ENCODE measurements at places on chromosomes 2 and 18. TPM values are rescaled to one million over a fixed set of nuclear protein-coding genes. Genes with fewer than 3 reads are reported as not detected.

STPG4 gene
- not detected for total RNA-seq

MC4R gene
- total RNA-seq, result not detected

AQP4 gene
- total RNA-seq, result not detected

TMEM163 gene
- total RNA-seq, result not detected

GALNT14 gene
- 4.0 TPM for total RNA-seq

DNA sequence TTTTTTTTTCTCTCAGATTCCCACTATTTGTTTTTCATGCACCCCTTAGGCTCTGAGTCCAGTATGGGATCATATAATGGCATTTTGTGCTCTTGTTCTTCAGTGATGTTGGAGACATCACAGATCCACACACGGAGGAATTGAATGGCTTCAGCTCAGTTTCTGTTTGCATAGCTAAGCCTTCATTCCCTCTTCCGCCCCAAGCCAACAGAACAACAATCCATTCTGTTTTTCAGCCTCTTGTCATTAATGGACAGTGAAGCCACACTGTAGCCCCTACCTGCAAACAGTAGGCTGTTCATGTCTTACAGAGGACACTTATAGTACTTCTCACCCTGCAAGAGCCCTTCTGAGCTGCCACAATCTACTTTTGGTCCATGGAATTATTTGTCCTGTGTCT lies 64.0 kb upstream of the ZSWIM2 start:
- no peak for DNase-seq
- no peak overlapping the region for H3K4me3 ChIP-seq
- H3K27me3 ChIP-seq, result no peaks in the 10 kb centered on the region
- no peak overlapping the region for H3K27ac ChIP-seq
- no peaks in the 10 kb centered on the region for H3K36me3 ChIP-seq

- no peak overlapping the region for H3K27ac ChIP-seq
- no peaks in the 10 kb centered on the region for H3K36me3 ChIP-seq
- no peak overlapping the region for H3K4me3 ChIP-seq
- H3K27me3 ChIP-seq, result no peaks in the 10 kb centered on the region
These were observed 53.1 kb upstream of the ZEB2 start for GRCh38 chr2:144572977-144573376.

DNA sequence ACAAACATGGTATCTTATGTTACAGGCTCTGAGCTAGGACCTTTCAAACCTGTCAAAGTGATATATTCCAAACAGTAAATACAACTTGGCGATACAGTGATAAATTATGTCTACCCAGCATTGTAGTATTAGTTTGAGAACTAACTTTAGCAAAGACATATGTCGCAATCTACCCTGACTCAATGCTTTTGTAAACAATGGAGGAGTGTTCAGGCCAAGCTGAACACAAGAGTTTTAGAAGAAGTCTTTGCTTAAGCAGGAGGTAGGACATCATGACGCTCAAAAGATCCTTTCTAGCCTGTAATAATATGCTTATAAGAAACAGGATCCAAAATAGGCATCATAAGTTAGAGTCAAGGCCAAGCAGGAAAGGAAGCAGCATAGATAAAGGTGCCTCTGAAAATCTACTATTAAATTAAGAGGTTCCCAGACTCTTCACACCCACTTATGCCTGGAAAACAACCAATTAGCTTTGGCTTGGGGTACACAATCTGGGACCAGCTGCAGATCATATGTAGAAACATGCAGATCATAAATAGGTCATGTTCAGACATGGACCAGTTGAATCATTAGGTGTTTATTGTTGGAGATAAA lies 132.5 kb downstream of the CSRNP3 start:
- H3K4me1 ChIP-seq, result no peaks in the 10 kb centered on the region
- H3K4me3 ChIP-seq, result no peak overlapping the region
- no peaks in the 10 kb centered on the region for H3K36me3 ChIP-seq
- H3K27ac ChIP-seq, result no peak overlapping the region
- no peaks in the 10 kb centered on the region for H3K27me3 ChIP-seq

GRCh38 chr2:228917220-228917619 lies 353.9 kb downstream of the PID1 start:
- no peak overlapping the region for H3K4me3 ChIP-seq
- no peaks in the 10 kb centered on the region for H3K27me3 ChIP-seq
- no peaks in the 10 kb centered on the region for H3K4me1 ChIP-seq

DNA sequence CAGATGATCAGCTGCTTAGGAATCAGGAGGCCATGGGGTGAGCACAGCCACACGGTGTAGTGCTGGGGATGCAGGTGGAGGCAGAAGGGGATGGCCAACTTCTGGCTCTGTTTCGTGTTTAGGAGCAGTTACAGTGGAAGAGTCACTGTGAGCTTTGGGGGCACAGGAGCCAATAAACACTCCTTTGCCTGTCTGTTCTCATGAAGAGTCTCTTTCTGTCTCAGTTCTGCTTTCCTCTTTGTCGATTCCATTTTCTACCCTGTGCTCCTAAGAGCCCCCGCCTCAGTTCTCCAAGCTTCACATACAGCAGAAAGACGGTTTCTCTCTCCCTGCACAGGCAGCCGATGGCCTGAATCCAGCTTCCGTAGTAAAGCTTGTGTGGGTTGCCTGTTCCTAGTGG lies 21.0 kb upstream of the RRM2 start:
- no peak overlapping the region for H3K27ac ChIP-seq
- H3K27me3 ChIP-seq, result no peaks in the 10 kb centered on the region
- no peaks in the 10 kb centered on the region for H3K36me3 ChIP-seq
- no peak overlapping the region for H3K4me3 ChIP-seq
- no peaks in the 10 kb centered on the region for H3K4me1 ChIP-seq
- DNase-seq, result no peak

DNA sequence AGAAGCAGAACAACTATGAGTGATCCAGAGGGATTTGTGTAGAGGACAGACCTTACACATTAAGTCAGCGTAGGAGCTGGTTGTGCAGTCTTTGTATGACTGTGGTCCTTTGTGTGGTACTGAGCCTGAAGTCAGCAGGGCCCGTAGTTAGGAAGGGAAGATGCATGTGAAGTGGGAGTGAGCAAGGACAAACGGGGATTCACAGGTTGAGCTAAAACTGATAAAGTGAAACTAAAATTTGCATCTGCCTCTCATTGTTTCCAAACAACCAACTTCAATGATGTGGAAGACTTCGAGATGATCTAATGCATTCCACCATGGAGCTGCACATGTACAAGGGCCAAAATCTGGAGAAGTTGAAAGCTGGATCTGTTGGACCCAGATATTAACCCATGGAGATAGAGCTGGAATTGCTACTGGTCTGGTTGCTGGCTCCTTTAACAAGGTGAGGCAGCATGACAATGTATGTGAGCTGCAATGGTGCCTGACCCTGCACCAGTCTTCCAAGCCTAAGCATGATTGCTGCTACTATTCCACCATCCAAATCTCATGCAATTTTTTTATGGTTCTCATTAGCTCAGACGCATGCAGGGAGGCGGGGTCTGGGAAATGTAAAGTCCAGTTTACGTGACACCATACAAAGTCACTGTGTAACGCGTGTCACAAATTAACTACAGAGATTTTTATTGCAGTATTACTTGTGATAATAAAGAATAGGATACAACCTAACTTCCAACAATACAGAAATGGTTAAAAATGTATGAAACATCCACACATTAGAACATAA lies 12.1 kb upstream of the CYBRD1 start:
- no peak overlapping the region for H3K4me3 ChIP-seq
- no peak overlapping the region for H3K27ac ChIP-seq
- no peak for DNase-seq
- no peaks in the 10 kb centered on the region for H3K27me3 ChIP-seq
- H3K36me3 ChIP-seq, result no peaks in the 10 kb centered on the region

GRCh38 chr2:137173463-137173862 lies 408.1 kb downstream of the THSD7B start:
- no peaks in the 10 kb centered on the region for H3K36me3 ChIP-seq
- no peaks in the 10 kb centered on the region for H3K27me3 ChIP-seq
- no peak overlapping the region for H3K27ac ChIP-seq
- DNase-seq, result no peak

GRCh38 chr2:179252423-179252822 lies 12.2 kb downstream of the SESTD1 start:
- H3K36me3 ChIP-seq, result no peaks in the 10 kb centered on the region
- no peaks in the 10 kb centered on the region for H3K27me3 ChIP-seq
- peaks cover 4% of the 10 kb centered on the region for H3K4me1 ChIP-seq
- no peak overlapping the region for H3K4me3 ChIP-seq
- DNase-seq, result no peak

GRCh38 chr2:132901661-132902060 lies 231.7 kb upstream of the LYPD1 start:
- H3K4me1 ChIP-seq, result no peaks in the 10 kb centered on the region
- H3K4me3 ChIP-seq, result no peak overlapping the region
- no peaks in the 10 kb centered on the region for H3K27me3 ChIP-seq
- no peak overlapping the region for H3K27ac ChIP-seq

DNA sequence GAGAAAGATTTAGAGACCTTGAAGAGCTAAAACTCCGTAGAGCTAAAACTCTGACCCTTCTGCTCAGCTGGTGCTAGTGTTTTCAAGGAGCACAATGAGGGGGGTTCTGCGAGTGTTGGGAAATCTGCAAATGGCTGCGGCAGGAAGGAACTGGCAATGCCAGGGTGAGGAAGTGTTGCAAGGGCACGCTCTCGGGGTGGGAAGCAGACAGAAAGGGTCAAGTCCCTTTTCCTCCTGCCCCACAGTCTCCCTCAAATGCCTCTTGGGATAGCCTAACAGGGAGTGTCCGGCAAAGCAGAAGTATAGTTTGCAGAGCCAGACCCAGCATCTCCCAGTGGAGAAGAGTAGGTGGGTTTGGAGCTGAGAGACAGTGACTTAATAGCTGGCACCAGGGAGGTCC lies 60.5 kb downstream of the NCAPH start:
- no peaks in the 10 kb centered on the region for H3K36me3 ChIP-seq
- no peak overlapping the region for H3K27ac ChIP-seq
- no peaks in the 10 kb centered on the region for H3K4me1 ChIP-seq
- no peak for DNase-seq
- no peaks in the 10 kb centered on the region for H3K27me3 ChIP-seq

GRCh38 chr2:230444832-230445231 lies 28.8 kb downstream of the SP100 start:
- H3K4me3 ChIP-seq, result no peak overlapping the region
- H3K27me3 ChIP-seq, result no peaks in the 10 kb centered on the region
- no peak for DNase-seq
- no peak overlapping the region for H3K27ac ChIP-seq

GRCh38 chr2:109247812-109248211 lies 118.8 kb downstream of the SH3RF3 start:
- peak; percentile 50 for DNase-seq
- no peak overlapping the region for H3K27ac ChIP-seq
- no peaks in the 10 kb centered on the region for H3K36me3 ChIP-seq
- peaks cover 16% of the 10 kb centered on the region for H3K4me1 ChIP-seq
- no peaks in the 10 kb centered on the region for H3K27me3 ChIP-seq

GRCh38 chr2:120682654-120683053 lies 53.0 kb upstream of the GLI2 start:
- no peaks in the 10 kb centered on the region for H3K27me3 ChIP-seq
- H3K4me1 ChIP-seq, result no peaks in the 10 kb centered on the region
- H3K4me3 ChIP-seq, result no peak overlapping the region
- no peak for DNase-seq

- H3K27ac ChIP-seq, result no peak overlapping the region
- H3K27me3 ChIP-seq, result no peaks in the 10 kb centered on the region
- H3K36me3 ChIP-seq, result no peaks in the 10 kb centered on the region
- H3K4me3 ChIP-seq, result no peak overlapping the region
- DNase-seq, result no peak
- H3K4me1 ChIP-seq, result no peaks in the 10 kb centered on the region
These were observed 93.9 kb downstream of the SCN3A start for GRCh38 chr2:165109915-165110314.

DNA sequence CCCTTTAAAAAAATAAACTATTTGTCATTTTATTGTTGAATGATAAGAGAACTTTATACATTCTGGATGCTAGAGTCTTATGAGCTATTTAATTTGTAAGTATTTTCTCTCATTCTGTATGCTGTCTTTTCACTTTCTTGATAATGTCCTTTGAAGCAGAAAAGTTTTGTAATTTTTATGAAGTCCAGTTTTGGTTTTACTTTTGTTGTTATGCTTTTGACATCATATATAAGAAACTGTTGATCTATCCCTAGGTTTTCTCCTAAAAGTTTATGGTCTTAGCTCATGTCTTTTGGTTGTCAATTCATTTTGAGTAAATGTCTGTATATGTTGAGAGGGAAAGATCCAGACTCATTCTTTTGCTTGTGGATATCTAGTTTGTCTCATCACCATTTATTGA lies 52.5 kb downstream of the TMEM247 start:
- no peaks in the 10 kb centered on the region for H3K36me3 ChIP-seq
- no peaks in the 10 kb centered on the region for H3K4me1 ChIP-seq
- no peak for DNase-seq
- no peak overlapping the region for H3K27ac ChIP-seq
- H3K27me3 ChIP-seq, result no peaks in the 10 kb centered on the region
- no peak overlapping the region for H3K4me3 ChIP-seq

GRCh38 chr2:41657226-41657625 lies 390.6 kb upstream of the PKDCC start:
- DNase-seq, result no peak
- H3K27ac ChIP-seq, result no peak overlapping the region
- no peaks in the 10 kb centered on the region for H3K27me3 ChIP-seq
- no peak overlapping the region for H3K4me3 ChIP-seq

DNA sequence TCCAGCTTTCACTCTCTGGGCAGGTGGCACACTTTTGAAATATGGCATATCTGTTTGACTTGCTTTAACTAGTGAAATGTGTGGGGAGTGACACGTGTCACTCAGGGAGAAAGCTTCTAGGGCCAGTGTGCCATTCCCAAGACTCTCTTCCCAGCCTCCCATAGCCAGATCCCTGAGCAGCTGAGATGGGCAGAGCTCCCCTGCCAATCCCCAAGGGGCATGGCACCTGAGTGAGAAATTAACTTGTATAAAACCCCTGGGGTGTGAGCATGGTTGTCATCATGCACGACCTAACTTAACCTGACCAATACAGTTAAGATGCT lies 39.0 kb upstream of the MARCO start:
- no peak overlapping the region for H3K4me3 ChIP-seq
- H3K36me3 ChIP-seq, result no peaks in the 10 kb centered on the region
- no peaks in the 10 kb centered on the region for H3K4me1 ChIP-seq
- no peaks in the 10 kb centered on the region for H3K27me3 ChIP-seq
- no peak overlapping the region for H3K27ac ChIP-seq
- DNase-seq, result no peak

Data from uterus (tissue), 4 donors.